ENCODE measurements at places on chromosomes 4 and X.

GRCh38 chr4:8286719-8287342 lies 17.3 kb downstream of the HTRA3 start:
- no peak for DNase-seq

DNA sequence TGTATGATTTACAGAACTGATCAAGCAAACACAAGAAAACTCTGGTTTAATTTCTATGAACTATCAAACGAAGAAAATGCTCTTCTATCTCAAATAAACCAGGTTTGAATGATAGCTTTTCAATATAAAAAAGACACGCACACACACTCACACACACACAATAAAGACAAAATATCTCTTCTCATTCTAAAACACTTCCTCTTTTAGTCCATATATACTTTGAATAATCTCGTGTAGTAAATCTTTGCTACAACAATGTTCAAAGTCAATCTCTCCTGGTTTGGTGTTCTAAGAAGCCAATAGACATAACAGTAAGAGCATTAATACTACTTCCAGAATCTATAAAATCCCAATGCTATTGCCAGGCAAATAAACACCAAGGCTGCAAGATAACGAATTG lies 13.3 kb downstream of the CXCL2 start:
- DNase-seq = no peak

DNA sequence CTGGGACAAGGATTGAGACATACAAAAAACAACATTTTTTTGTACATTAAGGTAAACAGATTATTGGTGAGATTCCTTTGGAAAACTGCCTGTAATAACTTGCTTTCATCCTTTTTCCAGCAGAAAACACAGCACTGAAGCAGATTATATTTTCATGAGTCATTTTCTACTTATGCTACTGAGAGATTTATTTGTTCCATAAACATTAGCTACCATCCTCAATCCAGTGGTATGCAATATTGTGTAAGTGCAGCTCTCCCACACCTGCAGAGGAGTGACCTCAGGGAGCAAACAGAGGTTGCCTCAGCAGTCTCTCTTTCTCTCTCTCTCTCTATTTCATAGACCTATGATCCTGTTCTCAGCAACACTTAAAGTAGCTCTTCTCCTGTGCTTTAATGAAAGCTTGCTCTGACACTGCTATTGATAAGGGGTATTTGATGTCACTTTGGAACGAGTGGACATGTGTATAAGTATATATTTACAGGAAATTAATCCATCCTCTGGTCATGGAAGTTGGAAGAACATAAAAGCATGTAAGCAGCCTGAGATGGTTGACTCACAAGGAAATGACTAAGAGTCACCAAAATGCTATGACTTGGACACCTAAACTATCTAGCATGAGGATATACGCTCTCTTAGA lies 163.7 kb upstream of the SPANXC start:
- no peak for DNase-seq

DNA sequence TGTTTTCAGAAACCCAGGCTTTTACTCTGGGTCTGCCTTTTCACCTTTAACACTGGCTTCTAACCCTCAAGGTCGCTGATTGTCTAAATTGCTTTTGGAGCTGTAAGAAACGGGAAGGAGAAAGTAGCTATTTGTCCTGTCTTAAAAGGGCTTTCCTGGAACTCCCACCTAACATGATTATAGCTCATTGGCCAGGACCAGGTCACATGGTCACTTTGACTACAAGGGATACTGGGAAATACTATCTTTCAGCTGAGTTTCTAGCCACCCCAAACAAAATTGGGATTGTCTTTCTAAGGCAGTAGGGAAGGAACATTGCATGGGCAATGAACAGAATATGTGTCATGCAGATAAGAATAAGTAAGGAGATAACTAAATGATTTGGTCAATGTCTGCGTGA lies 106.7 kb upstream of the ARHGAP24 start:
- DNase-seq = no peak

DNA sequence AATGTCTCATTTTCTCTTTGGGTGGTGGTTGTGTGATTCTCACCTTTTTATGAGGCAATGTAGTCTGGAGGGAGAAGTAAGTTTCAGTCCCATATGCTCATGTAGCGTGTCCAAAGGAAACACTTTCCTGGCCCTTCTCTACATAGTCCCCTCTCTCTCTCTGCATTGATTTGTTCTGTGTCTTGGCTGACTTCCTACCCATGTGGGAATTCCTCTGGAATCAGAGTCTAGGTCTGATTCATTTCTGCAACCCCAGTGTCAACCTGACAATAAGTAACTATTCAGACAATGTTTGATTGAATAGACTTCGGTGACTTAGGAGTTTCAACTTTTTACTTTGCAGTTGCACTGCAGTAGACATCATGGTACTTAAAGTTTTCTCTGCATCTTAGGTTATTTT lies 2.7 kb upstream of the ALAS2 start:
- DNase-seq = no peak
